ENCODE measurements at places on chromosomes 13 and 19. TPM values are rescaled to one million over a fixed set of nuclear protein-coding genes. Genes with fewer than 3 reads are reported as not detected.

GRCh38 chr19:13269348-13269747 lies 119.1 kb downstream of the IER2 start:
- no peaks in the 10 kb centered on the region for H3K36me3 ChIP-seq
- H3K27ac ChIP-seq: no peak overlapping the region
- no peaks in the 10 kb centered on the region for H3K27me3 ChIP-seq
- H3K4me1 ChIP-seq: no peaks in the 10 kb centered on the region
- H3K4me3 ChIP-seq: no peak overlapping the region
- DNase-seq: no peak

GRCh38 chr19:13764821-13765394 lies 586 bp downstream of the MRI1 start:
- H3K36me3 ChIP-seq: no peaks in the 10 kb centered on the region
- DNase-seq: no peak
- no peaks in the 10 kb centered on the region for H3K4me1 ChIP-seq
- H3K27me3 ChIP-seq: no peaks in the 10 kb centered on the region
- no peak overlapping the region for H3K27ac ChIP-seq

DNA sequence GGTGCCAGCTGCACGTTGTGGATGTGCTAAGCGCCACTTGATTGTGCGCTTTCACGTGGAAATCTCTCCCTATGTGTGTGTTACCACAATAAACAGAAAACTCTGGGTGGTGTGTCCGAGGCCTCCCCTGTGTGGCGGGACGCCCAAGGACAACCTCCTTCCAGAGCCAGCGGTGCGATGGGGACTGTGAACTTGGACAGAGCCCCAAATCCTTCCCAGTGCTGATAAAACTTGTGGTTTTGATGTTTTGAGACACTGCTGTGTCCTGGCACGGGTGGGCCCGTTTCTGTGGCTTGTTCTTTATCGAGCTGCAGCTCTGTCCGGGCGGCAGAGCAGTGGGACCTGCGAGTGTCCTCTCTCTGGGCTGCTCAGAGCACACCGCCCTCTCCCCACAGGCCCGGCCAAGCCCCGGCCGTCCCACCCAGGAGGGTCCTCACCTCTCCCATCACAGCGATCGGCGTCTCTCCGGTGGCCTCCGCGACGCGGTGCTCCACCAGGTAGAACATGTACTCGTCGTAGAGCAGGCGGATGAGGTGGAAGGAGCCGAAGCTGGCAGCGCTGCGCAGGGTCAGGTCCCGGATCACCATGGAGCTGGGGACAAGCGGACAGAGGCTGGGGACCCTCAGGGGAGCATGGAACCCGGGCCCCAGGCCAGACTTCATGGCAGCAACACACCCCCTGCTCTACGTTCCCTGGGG lies 18.8 kb upstream of the RANBP3 start:
- H3K27me3 ChIP-seq: no peaks in the 10 kb centered on the region
- no peak overlapping the region for H3K4me3 ChIP-seq
- H3K27ac ChIP-seq: no peak overlapping the region
- no peak for DNase-seq
- H3K36me3 ChIP-seq: no peaks in the 10 kb centered on the region

DNA sequence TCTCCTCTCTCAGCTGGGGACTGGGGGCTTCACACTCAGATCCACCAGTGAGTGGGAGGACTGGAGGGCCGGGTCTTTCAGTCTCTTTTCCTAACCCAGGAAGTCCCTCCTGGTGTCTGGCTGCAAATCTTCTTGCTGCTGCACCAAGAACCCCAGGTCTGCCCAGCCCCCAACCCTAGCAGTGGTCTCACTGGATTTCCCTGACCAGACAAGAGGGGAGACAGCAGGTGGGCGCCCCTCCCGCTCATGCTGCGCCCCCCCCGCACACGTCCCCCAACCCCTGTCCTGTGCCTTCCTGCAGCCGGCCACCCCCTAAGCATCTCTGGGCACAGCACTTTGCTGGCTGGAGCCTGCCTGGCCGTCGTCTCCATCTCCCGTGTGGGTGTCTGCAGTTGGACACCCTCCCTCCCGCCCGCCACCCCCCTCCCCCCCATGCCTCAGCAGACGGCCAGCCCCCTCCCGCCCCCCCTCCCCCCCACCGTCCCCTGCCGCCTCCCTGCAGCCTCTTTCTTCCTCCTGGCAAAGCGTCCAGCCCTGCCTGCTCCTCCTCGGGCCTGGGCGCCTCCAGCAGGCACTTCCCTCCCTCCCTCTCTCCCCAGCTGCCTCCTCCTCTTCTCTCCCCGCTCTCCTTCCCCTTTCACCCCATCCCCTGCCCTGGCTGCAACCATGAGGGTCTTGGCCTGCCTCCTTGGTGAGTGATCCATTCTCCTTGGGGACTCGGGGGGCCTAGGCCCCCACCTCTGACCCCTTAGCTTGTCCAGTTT lies at the start of gene SSC5D:
TSS of gene SSC5D (plus strand) at position 513 of the 764 bp plus-strand sequence. CDS start at position 667, 154 bp downstream.
- H3K4me3 ChIP-seq: no peak within 1 kb of the TSS
- H3K36me3 ChIP-seq: no peaks in the 10 kb centered on the region
- peak; percentile 71 for DNase-seq
- no peaks in the 10 kb centered on the region for H3K27me3 ChIP-seq

Gene KLF2
- total RNA-seq: 98.9 TPM

GRCh38 chr19:7947939-7948338 lies 4.5 kb upstream of the TIMM44 start:
- no peaks in the 10 kb centered on the region for H3K27me3 ChIP-seq
- H3K36me3 ChIP-seq: no peaks in the 10 kb centered on the region

Gene C19orf67
- not detected for total RNA-seq

DNA sequence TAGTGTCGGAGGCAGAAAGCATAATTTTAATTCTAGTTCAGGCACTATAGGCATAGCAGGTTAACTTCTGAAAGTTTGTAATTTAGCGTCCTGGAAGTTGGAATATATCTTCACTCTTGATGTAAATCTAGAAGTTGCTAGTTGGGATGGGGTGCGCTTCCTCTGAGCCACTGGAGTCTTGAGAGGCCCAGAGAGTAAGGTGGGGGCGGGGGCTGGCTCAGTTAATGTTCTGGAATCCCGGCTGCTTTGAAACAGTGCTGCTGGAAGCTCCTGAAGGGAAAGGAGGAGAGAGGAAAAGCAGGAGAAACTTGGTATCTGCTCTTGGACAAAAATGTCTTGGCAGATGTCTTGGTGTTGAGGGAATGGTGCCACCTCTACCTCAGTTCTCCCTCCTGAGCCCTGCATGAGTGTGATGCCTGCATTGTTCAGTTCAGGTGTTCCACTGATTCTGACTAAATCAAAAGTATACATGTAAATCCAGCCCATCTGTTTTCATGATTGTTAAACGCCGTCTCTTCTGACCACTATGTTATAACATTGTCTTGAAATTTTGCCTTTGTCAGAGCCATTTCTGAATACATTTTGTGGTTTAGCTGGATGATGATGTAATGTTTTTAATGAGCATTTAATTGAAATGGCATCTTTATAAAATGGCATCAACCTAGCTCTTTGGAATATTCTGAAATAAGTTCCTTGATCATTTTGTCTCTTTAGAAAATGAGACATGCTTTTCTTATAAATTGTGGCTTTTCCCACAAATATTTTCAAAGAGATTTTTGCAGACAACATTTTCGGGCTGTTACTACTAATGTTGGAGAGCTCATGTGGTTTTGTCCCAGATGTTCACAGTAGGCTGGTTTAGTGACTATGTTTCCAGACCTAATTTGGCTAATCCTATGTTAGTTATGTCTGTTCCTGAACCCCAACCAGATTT lies 202.7 kb downstream of the SHISA2 start:
- H3K4me1 ChIP-seq: no peaks in the 10 kb centered on the region
- DNase-seq: no peak
- no peaks in the 10 kb centered on the region for H3K27me3 ChIP-seq
- no peak overlapping the region for H3K4me3 ChIP-seq

GRCh38 chr13:60275208-60275607 lies 111.5 kb upstream of the DIAPH3 start:
- H3K4me3 ChIP-seq: no peak overlapping the region
- no peaks in the 10 kb centered on the region for H3K36me3 ChIP-seq
- no peaks in the 10 kb centered on the region for H3K27me3 ChIP-seq

DNA sequence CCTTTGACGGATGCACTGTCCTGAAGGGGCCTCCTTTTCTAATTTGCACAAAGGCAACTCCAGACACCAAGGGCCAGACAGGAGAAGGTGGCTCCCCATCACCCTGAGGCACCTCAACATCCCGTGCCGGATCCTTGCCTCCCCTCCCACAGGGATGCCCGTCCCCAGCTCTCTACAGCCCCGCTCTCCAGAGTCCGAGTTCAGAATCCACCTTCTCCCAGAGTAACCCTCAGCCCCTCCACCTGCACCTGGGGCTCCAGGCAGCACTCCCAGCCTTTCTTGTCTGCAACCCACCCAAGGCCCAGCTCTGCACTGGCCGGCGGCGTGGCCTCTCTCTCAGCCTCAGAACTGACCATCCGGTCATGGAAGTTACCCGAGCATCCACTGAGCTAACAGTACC lies 4.8 kb downstream of the NDUFB7 start:
- peaks cover 3% of the 10 kb centered on the region for H3K4me1 ChIP-seq
- no peak overlapping the region for H3K27ac ChIP-seq
- no peaks in the 10 kb centered on the region for H3K27me3 ChIP-seq
- DNase-seq: no peak
- no peaks in the 10 kb centered on the region for H3K36me3 ChIP-seq

GRCh38 chr19:35041548-35042055 lies at the start of gene HPN:
TSS of gene HPN (plus strand) at chr19:35041721. CDS start at chr19:35042507, 786 bp downstream.
- H3K27ac ChIP-seq: no peak within 1 kb of the TSS
- no peaks in the 10 kb centered on the region for H3K27me3 ChIP-seq
- no peak for DNase-seq
- no peak within 1 kb of the TSS for H3K4me3 ChIP-seq
- H3K4me1 ChIP-seq: no peaks in the 10 kb centered on the region

Gene TJP3
- total RNA-seq: 0.26 TPM

GRCh38 chr13:98707281-98707999 lies 45.0 kb downstream of the SLC15A1 start:
- no peak overlapping the region for H3K4me3 ChIP-seq
- H3K27me3 ChIP-seq: no peaks in the 10 kb centered on the region
- DNase-seq: no peak

Data from aorta (tissue), 5 donors.